ENCODE measurements at places on chromosomes 5 and 9.

GRCh38 chr5:114434396-114435219, 72.7 kb downstream of the KCNN2 start:
- no peak for DNase-seq

- no peak for DNase-seq
These were observed 239.9 kb downstream of the ROR2 start for GRCh38 chr9:91710158-91710557.

GRCh38 chr5:148760945-148761638, 65.3 kb upstream of the ADRB2 start:
- no peak for DNase-seq

DNA sequence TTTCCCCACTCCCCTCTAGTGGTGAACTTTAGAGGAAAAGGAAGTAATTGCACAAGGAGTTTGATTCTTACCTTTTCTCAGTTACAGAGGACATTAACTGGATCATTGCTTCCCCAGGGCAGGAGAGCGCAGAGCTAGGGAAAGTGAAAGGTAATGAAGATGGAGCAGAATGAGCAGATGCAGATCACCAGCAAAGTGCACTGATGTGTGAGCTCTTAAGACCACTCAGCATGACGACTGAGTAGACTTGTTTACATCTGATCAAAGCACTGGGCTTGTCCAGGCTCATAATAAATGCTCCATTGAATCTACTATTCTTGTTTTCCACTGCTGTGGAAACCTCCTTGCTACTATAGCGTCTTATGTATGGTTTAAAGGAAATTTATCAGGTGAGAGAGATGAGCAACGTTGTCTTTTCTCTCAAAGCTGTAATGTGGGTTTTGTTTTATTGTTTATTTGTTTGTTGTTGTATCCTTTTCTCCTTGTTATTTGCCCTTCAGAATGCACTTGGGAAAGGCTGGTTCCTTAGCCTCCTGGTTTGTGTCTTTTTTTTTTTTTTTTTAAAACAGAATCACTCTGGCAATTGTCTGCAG, 25.3 kb downstream of the SLC22A5 start:
- DNase-seq, result no peak

GRCh38 chr5:171783051-171783450, 2.6 kb upstream of the SMIM23 start:
- DNase-seq, result no peak
